Stimulated activated CD8-positive, alpha-beta memory T cell treated with anti-CD3 and anti-CD28 coated beads, Interleukin-2, amount 100 ng/mL, for 1 hour (primary cell): ENCODE measurements at places on chromosomes 13 and 19.

DNA sequence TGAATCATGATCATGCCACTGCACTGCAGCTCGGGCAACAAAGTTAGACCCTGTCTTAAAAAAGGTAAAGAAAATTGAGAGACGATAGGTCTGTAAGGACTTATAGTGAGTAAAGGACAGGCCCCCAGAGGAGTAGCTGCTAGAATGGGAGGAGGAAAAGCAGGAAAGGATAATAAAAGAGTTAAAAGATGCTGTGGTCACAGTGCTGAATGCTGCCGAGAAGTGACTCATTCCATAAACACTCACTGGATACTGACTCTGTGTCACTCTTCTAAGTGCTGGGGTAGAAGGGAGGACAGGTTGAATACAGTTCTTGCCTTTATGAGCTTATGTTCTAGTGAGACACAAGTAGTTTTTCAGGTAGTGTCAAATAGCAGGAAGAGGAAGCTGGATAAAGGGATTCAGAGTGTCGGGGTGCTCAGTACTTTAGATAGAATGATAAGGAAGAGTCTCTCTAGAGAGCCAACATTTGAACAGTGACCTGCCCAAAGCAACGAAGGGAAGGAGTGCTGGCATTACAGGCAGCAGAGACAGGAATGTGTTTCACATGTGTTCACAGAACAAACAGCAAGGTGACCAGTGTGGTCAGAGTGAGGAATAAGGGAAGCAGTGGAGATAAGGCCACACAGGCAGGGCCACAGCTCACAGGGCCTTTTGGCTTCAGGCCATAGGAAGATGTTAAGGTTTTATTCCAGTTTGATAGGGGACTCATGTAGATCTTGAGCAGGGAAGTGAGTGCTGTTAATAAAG lies 1240.5 kb downstream of the UQCRFS1 start:
- DNase-seq = no peak

DNA sequence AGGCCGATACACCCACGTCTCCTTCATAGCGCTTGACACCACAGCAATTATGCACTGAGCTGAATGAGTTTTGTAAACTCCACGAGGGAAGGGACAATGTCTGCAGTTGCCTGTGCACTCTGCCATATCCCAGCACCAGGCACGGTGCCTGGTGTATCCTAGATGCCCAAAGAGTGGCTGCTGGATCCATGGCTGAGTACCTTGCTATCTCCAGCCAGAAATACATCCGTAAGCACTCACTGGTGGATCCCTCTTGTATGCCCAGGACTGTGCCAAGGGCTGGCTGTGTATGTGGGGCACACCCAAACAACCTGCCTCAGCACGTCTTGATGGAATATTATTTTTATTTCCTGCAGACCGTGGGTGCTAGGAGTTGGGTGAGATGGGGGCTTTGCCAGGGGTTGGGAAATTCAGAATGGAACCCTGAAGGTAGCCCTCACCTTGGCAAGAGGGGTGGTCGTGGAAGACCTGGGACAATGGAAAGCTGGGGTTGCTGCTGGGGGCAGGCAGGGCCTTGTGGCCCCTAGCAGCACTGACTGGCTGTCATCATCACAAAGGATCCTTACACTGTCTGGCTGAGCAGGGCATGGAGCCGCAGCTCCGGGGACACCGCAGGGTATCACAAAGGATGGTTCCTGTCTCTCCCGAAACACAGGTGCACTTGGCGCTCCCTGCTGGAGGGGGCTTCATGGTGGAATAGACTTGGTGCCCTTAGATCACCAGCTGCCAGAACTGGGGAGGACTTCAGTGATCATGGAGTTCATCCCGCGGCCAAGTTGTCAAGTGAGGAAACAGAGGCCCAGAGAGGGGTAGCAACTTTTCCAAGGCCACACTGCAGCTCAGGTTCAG lies 131.3 kb downstream of the URI1 start:
- DNase-seq = no peak

GRCh38 chr13:23810685-23811240 lies 78.4 kb downstream of the MIPEP start:
- no peak for DNase-seq

- DNase-seq = no peak
Measured at GRCh38 chr13:111270765-111271698, 49.4 kb upstream of the TEX29 start.

DNA sequence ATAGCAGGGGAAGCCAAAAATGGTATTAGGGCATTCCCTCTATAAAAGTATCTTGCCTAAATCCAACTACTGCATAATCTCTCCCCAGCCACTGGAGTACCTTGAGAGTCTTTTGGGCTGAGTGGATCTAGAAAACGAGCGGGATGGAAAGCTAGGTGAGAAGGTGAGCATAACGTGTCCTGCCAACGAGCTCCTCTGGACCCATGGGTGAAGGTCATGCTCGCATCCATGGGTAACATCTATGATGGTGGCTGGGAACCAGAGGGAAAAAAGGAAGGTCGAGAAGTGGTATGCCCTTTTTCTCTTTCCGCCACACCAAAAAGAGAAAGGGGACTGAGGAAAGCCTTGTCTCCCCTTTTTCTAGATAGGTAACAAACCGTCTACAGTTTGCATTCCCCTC lies 63.0 kb downstream of the ZNF208 start:
- DNase-seq = no peak

DNA sequence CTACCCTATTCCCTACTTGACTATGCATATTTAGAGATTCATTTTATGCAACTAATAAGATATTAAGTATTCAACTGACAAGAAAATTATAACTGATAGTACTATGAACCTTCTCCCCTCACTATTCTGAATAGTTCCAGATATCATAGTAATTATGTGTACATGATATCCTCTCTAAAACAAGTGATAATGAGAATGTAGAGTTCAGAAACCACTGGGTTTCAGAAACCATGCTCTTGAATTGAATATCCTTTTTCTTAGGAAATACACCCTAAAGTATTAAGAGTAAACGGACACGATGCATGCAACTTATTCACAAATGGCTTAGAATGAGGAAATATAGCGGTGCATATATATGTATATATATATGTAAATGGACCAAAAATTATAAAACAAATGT lies 160.9 kb downstream of the TBC1D4 start:
- no peak for DNase-seq

DNA sequence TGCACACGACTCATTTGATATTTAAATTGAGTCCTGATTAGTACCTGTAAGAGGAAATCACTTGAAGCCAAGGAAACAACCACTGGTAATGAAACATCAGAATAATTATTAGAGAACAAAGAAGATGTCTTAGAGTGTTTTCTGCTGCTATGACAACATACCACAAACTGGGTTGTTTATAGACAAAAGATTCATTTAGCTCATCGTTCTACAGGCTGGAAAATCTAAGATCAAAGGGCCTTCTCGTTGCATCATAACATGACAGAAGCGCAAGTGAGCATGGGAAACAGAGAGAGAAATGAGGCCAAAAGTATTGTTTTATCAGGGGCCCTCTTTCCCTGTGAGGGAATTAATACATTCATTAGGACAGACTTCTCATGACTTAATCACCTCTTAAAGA lies 1024.0 kb upstream of the PCDH9 start:
- DNase-seq = no peak

DNA sequence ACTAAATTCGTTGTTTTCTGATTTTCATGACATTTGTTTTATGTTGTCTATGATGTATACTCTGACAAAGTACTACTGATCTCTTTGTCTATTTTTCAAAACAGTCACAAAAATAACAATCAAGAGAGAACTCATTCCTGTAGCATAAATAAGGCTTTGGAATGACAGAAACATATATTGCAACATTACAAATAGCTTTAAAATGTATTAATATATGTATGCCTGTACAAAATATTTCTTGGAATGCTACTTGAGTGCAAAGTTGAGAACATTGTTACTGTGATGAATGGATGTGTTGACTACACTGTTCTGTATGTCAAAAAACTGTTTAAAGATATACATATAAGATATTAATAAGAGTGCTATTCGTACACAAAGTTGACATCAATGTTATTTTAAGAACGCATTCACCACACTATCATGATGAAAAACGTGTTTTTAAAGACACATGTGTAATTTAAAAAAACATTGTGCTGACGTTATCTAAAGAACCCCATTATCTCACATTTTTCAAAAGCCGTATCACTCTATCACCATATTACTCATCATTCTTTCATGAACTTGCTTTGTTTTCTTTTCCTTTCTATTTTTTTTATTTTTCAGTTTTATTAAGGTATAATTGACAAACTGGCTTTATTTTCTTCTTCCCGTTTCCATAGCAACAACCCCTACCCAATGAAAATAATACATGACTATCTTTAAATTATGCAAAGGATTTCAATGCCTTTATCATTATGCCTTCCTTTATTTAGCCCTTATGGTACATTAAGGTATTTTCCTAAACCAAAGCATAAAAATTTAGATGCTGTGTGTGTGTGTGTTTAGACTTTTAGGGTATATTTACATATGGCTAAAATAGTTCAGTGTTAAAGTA lies 918.8 kb downstream of the SLITRK1 start:
- DNase-seq = no peak

- no peak for DNase-seq
Measured at GRCh38 chr19:34365463-34366401, 736 bp downstream of the GPI start.

- no peak for DNase-seq
Measured at GRCh38 chr19:1250437-1251260, 2.3 kb downstream of the MIDN start.

GRCh38 chr13:111622051-111622531 lies 301.6 kb downstream of the TEX29 start:
- no peak for DNase-seq

DNA sequence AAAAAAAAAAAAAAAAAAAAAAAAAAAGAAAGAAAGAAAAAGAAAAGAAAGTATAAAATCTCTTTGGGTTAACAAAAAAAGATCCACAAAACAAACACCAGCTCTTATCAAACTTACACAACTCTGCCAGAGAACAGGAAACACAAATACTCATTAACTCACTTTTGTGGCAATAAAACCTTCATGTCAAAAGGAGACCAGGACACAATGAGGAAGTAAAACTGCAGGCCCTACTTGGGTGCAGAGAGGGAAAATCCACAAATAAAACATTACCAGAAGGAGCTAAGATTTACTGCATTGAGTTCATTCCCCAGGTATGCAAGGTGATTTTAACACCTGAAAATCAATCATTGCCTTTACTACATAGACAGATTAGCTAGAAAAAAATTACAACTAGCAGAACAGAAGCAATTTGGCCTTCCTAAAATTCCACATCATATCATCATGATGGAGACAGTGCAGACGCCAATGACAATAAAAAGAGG lies 9.6 kb upstream of the CEACAM5 start:
- no peak for DNase-seq

- no peak for DNase-seq
Measured at GRCh38 chr13:43203781-43204180, 180.4 kb downstream of the DNAJC15 start.
